Activated CD4-positive, alpha-beta T cell treated with anti-CD3 and anti-CD28 coated beads, Interleukin-2, amount 10 ng/mL, durations not matched to agents 24 days and 14 days (primary cell): ENCODE measurements at places on chromosomes 2 and 18.

DNA sequence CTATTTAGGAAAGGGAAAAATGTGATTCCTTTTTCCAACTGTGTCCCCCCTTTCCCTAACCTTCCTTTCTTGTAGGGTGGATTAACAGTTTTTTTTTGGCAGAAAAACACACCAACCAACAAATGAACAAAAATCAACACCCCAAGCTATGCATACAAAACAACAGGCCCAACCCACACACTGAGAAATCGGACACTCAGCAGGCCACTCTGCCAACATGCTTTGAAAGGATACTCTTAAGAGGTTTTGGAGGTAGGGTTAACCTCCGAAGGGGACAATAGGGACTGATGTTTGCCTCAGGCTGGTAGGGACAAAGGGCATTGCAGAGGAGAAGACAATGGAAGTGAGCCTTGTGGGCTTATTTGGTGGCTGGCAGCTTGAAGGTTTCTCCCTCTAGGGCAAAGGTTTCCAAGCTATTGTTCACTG lies 33.1 kb upstream of the POLE4 start:
- no peak for DNase-seq

- no peak for DNase-seq
Observed at GRCh38 chr18:64710105-64710861, 561.4 kb upstream of the LINC00305 start.

GRCh38 chr2:46298272-46298521 lies 990 bp downstream of the EPAS1 start:
- DNase-seq: peak; percentile 76

DNA sequence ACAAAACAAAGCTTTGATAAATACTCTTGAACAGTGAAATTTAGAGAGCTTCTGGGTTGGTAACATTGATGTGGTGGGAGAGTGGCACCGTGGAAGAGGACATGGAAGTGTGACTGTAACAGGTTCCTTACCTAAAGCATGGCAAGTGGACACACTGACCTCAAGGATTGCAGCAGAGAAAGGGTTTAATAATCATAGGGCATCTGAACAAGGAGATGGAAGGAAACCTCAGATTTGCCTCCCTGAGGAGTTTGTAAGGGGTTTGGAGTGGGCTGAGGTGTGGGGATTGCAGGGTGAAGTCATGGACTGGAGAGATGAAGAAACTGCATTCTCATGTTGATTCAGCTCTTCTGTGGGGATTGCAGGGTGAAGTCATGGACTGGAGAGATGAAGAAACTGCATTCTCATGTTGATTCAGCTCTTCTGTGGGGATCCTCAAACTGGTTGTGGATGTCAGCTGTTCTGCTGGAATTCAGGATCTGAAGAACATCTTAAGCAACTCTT lies 83.8 kb upstream of the TLK1 start:
- DNase-seq: no peak

- DNase-seq: no peak
Observed at GRCh38 chr2:201813996-201814760, 7.8 kb downstream of the CDK15 start.

DNA sequence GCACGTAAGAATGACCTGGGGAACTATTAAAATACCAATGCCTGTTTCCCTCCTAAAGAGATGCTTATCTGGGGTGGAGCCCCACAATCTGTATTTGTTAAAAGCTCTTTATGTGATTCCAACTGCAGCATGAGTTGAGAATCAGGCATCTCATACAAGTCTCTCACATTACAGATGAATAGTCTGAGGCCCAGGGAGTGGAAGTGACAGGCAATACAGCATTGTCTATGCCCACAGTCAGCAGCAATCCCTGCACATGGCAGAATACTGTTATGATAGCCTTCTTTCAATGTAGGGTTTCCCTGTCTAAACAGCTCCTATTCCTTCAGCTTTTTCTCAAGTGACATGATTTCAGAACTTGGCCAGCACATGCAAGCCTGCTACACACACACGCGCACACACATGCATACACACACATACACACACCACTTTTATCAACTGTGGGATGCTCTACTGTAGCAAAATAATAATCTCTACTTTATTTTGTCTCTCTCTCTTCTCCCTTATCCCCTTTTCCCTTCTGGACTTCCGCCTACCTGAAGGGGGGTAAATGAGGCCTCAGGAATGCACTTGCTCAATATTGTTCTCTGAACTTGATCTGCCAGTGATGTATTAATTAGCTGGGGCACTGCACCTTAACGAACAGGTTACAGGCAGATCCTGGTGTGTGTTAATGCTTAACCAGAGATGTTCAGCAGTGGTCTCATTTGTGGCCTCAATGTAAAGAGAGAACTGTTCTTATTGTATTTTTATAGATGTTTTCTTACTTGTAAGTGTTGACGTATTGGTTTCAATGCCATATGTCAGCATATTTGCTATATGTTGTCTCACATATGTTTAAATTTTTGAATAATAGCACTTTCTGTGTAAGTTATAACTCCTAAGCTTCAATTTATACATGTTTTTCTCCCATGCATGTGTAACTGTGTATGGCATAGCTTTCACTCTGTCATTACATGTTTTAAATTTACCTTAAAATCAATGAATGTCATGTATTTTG lies 116.0 kb downstream of the SETBP1 start:
- no peak for DNase-seq

DNA sequence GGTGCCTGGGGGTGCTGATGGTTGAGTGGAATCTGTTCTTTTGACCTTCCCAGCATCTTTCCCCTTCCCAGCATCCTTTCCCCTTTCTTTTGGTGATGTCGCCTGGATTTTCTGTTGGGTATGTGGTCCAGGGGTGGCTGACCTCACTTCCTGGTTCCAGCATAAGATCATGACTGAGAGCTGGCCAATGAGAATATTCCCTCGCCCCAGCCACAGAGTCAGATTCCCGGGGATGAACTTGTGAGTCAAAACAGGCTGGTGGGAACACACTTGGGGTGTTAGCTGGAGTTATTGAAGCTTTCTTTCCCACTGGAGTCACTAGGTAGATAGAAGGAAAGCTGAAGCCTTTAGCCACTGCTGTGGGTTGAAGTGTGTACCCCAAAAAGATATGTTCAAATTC lies 28.0 kb upstream of the FOSL2 start:
- no peak for DNase-seq

GRCh38 chr2:68857855-68858456 lies 13.2 kb downstream of the BMP10 start:
- no peak for DNase-seq

DNA sequence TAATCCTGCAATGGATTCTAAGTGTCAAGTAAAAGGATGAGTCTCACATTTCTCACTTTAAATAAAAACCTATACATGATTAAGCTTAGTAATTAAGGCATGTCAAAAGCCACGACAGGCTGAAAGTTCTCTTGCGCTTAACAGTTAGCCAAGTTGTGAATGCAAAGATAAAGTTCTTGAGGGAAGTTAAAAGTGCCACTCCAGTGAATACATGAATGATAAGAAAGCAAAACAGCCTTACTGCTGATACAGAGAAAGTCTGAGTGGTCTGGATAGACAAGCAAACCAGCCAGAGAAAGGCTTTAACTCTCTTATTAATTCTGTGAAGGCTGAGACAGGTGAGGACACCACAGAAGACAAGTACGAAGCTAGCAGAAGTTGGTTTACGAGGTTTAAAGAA lies 12.7 kb downstream of the THOC1 start:
- no peak for DNase-seq

DNA sequence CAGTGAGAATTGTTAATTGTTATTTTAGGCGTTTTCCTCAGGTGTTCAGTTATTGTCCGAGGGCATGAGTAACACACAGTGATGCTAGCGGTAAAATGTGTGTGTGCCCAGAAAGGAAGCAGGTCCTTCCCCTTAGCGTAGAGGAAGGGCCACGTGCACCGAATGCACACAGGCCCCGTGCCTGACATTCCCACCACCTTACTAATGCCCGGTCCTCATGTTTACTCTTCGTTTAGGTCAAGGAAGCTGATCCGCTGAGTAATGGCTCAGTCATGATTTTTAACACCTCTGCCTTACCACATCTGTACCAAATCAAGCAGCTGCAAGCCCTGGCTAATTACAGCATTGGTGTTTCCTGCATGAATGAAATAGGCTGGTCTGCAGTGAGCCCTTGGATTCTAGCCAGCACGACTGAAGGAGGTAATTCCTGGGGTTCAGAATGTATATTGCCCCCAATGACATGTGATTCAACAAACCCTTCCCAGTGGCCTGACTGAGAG lies 76.7 kb downstream of the MERTK start:
- DNase-seq: no peak

DNA sequence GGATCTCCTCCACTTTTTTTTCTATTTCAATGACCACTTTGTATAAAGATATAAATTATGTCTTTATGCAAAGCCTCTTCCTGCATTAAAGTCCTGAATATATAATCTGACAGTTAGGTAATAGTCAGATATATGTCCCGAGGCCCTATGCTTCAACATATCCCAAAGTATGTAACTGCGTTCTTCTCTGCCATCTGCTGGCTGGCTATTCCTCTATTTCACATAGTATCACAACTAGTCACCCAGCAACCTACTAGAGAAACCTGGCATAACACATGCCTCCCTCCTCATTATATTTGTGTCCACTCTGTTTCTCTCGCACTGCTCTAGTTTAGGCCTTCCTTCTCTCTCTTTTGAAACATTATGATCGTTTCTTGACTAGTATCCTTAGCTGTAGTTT lies 640.8 kb downstream of the DPP10 start:
- no peak for DNase-seq

- DNase-seq: no peak
Observed at GRCh38 chr2:168182550-168183249, 64.7 kb downstream of the STK39 start.

GRCh38 chr2:176574484-176575236 lies 305.4 kb downstream of the MTX2 start:
- no peak for DNase-seq

- peak; percentile 79 for DNase-seq
Observed at GRCh38 chr18:47931718-47932103, 1.3 kb upstream of the SMAD2 start.

DNA sequence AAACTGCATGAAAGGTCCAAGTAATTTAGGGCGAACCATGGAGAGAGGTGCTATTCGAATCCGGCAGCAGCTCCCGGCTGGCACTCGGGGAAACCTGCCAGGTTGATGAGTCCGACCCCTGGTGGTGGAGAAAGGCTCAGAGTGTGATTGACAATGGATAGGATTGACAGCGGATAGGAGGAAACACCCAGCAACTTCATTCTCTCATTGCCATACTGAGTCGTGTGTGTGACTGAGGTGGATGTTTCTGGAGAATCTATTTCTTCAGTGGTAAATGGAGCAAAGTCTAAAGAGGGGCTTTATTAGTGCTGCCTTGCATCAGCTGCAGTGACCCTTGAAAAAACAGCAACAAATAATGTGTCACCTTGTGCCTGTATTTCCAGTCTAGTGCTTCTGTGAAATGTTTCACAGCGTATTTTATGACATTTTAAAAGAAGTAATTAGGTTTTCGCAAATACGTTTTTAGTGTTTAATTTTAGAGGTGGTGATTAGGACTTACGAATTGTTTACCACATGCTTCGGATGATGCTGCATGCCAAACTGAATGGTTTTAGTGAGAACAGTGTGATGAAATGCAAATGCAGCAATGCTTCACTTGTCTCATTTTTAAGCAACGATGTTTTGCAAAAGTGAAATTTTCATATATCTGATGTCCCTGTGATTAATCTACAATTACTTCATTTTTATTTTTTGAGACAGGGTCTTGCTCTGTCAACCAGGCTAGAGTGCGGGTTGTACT lies 102.0 kb downstream of the DCDC2C start:
- DNase-seq: no peak

DNA sequence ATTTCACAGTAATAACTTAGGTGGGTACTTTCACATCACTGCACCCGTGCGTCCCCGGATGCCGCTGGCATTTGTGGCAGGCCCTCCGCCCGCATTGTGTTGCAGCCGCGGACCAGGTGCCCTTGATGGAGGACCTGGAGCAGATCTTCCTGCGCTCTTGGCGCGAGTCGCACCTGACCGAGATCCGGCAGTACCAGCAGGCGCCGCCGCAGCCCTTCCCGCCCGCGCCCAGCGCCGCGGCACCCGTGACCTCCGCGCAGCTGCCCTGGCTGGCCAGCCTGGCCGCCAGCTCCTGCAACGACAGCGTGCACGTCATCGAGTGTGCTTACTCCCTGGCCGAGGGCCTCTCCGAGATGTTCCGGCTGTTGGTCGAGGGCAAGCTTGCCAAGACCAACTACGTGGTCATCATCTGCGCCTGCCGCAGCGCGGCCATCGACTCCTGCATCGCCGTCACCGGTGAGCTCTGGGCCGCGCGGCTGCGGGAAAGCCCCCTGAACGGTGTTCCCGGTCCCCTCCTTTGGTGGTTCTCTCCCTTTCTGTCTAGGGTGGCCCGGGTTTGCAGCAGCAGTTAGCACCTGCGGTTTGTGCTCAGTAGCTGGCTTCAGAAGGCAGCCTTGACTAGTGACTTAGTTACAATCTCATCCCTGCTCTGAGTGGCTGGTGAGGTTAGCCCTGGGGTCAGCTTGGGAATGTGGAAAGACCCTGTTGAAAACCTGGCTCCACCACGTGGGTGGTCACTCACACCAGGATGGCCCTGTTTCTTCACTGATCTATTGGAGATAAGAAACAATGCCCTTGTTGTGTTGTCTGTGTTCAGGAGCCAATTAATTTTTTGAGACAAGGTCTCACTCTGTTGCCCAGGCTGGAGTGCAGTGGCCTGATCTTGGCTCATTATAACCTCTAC lies 59.1 kb downstream of the GREB1 start:
- no peak for DNase-seq

GRCh38 chr2:189338115-189338514 lies 103.2 kb upstream of the WDR75 start:
- no peak for DNase-seq

- DNase-seq: no peak
Observed at GRCh38 chr2:145413261-145414030, 893.5 kb upstream of the ZEB2 start.

DNA sequence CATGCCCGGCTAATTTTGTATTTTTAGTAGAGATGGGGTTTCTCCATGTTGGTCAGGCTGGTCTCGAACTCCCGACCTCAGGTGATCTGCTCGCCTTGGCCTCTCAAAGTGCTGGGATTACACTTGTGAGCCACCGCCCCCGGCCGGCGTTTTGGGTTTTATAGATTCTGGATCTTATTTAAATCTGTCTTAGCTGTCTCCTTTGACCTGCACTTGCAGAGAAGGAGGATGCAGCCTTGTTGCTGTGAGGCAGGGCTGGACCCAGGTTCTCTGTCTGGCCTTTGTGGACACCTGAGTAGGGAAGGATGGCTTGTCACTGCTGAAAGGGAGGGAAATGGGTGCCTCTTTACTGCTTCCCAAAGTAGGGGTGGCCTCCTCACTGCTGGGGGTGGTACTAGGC lies 83.0 kb upstream of the HS6ST1 start:
- no peak for DNase-seq

GRCh38 chr2:74544634-74545033 lies 9.1 kb downstream of the LOXL3 start:
- peak; percentile 63 for DNase-seq
